Dorsolateral prefrontal cortex (tissue), 122 donors: ENCODE measurements at places on chromosomes 12 and 14. TPM values are rescaled to one million over a fixed set of nuclear protein-coding genes. Genes with fewer than 3 reads are reported as not detected.

Gene MDGA2
- 38.0 TPM for total RNA-seq

Gene TSPAN11
- 2.6 TPM for total RNA-seq

Gene SYCP3
- not detected for total RNA-seq

Gene ANGEL1
- 41.1 TPM for total RNA-seq
